Stimulated activated CD4-positive, alpha-beta T cell treated with anti-CD3 and anti-CD28 coated beads, Interleukin-1b, Interleukin-23, amount 100 ng/mL, for 4 hours (primary cell): ENCODE measurements at places on chromosomes 1 and 21.

- no peak for DNase-seq
Observed at GRCh38 chr1:19448491-19449439, 36.6 kb downstream of the CAPZB start.

GRCh38 chr1:224535641-224536040 is 80.5 kb upstream of the CNIH3 start:
- no peak for DNase-seq

GRCh38 chr21:34909492-34910292 is 139.4 kb downstream of the RUNX1 start:
- no peak for DNase-seq

- no peak for DNase-seq
Observed at GRCh38 chr1:34710812-34711211, 44.0 kb upstream of the GJB5 start.

GRCh38 chr1:153476491-153477093 is 16.1 kb upstream of the S100A7 start:
- DNase-seq, result no peak

DNA sequence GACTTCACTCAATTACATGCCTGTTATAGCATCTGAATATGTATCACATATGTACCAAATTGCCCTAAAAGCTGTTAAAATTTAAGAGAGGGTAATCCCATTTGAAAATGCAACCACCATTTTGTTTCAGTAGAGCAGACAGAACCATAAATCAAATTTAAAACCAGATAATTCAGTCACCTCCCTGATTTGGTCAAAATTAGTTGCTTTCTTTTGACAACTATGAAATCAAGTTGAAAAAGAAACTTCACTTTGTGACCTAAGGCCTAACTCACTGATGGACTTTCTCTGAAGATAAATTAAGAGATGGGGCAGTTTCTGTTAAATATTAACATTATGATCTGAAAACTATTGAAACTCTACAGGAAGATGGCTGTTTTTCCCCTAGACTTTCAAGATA is 6.7 kb downstream of the GORAB start:
- DNase-seq, result no peak

DNA sequence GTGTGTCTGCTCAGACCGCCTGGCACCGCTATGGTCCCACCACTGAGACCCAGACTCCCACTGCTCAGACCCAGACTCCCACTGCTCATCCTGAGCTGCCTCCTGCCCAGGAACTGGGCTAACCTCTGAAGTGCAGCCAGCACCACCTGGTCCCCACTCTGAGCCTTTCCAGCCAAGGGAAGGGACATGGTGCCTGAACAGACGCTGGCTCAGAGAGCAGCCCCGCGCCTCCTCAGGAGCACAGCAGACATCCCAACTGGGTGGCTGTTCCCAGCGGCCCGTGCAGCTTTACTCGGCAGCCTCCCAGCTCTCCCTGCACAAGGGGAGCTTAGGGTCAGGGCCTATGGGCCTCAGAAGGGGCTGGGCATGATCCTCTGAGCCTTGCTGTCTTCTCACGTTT is 27.8 kb upstream of the CNTN2 start:
- no peak for DNase-seq

DNA sequence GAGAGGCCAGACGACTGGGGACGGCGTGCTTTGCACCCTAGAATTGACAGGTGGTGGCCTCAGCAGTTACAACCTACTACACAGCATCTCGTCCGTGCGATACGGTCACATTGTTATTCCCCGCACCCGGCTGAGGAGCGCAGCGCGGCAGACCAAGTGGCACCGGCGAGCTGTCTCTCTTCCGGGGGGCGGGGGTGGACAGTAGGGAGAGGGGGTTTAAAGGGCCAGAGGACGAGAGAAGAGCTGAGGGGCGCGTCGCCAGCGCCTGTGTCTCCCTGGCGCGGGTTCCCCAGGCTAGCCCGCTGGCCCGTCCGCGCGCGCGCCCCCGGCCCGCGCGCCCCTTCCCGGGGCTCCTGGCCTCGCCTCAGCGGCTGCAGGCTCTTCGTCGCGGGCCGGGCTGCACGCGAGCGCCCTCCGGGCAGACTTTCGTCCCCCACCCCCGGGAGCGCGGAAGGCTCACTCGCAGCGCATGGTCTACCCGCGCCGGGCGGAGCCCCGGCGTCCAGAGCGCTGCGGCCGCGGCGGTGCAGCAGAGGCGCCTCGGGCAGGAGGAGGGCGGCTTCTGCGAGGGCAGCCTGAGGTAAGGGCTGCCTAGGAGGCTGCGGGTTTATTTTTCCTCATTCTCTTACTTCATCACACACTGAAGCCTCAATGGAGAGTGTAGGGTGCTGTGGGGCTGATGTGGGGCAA is at the start of gene PDE4B:
Gene PDE4B, plus strand, starts transcription at position 227 of the 690 bp plus-strand sequence.
- no peak for DNase-seq

GRCh38 chr1:17599954-17600300 is 60.4 kb downstream of the ARHGEF10L start:
- no peak for DNase-seq
